ENCODE measurements at places on chromosomes 11 and 22.

- no peak for DNase-seq
These were observed 14.8 kb upstream of the INCENP start for GRCh38 chr11:62108971-62109404.

DNA sequence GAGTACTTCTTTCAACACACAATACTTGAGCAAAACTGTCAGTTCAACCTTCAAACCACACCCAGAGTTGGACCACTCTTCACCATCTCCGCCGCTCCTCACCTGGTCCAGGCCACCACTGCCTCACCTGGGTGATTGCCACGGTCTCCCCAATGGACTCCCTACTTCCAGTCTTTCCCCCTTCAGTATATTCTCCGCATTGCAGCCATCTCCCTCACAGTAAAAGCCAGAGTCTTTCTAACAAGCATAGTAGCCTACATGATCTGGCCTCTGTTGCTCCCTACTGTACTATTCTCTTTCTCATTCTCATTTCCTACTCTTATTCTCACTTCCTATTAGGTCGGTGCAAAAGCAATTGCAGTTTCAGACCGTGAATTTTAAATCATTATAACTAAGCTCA, 28.5 kb downstream of the AASDHPPT start:
- DNase-seq: no peak

- DNase-seq: no peak
These were observed 50.5 kb downstream of the CLTCL1 start for GRCh38 chr22:19240813-19241592.

DNA sequence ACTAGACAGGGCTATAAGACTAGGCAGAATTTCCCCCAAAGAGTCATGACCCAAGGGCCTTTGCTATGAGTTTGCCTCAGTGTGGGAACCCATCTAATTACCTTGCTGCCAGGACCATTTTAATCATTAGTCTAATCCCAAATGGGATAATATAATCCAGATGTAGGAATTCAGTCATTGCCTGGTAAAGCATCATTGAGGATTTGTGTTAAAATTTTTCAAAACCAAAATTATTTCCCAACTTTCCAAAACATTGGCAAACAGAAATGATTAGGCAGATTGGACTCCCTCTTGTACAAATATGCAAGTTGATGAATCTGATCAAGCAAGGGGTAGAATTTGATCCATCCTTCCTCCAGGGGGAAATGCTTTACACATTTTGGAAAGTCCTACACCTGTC, 16.2 kb upstream of the MMP13 start:
- no peak for DNase-seq

GRCh38 chr11:19283991-19284390, 43.2 kb upstream of the E2F8 start:
- DNase-seq: no peak

GRCh38 chr11:66509131-66509561, 1.3 kb upstream of the BBS1 start:
- no peak for DNase-seq

GRCh38 chr11:11569936-11570491, 51.8 kb downstream of the GALNT18 start:
- DNase-seq: no peak

- DNase-seq: no peak
These were observed 26.8 kb downstream of the MCM5 start for GRCh38 chr22:35426801-35427140.

GRCh38 chr11:69644071-69644961, 3.4 kb downstream of the CCND1 start:
- DNase-seq: no peak

GRCh38 chr11:2569731-2570210, 125.0 kb downstream of the KCNQ1 start:
- no peak for DNase-seq
